RKO (cell line): ENCODE measurements at places on chromosomes 6 and 20.
A peak's percentile ranks its signal among the peaks of the same experiment; 100 is the strongest.

GRCh38 chr6:105204331-105204730 lies 24.5 kb upstream of the POPDC3 start:
- DNase-seq = no peak

- no peak for DNase-seq
These were observed 159.0 kb downstream of the PTPRK start for GRCh38 chr6:128361378-128361777.

- DNase-seq = no peak
These were observed 66.9 kb downstream of the TOX2 start for GRCh38 chr20:43981540-43981939.

DNA sequence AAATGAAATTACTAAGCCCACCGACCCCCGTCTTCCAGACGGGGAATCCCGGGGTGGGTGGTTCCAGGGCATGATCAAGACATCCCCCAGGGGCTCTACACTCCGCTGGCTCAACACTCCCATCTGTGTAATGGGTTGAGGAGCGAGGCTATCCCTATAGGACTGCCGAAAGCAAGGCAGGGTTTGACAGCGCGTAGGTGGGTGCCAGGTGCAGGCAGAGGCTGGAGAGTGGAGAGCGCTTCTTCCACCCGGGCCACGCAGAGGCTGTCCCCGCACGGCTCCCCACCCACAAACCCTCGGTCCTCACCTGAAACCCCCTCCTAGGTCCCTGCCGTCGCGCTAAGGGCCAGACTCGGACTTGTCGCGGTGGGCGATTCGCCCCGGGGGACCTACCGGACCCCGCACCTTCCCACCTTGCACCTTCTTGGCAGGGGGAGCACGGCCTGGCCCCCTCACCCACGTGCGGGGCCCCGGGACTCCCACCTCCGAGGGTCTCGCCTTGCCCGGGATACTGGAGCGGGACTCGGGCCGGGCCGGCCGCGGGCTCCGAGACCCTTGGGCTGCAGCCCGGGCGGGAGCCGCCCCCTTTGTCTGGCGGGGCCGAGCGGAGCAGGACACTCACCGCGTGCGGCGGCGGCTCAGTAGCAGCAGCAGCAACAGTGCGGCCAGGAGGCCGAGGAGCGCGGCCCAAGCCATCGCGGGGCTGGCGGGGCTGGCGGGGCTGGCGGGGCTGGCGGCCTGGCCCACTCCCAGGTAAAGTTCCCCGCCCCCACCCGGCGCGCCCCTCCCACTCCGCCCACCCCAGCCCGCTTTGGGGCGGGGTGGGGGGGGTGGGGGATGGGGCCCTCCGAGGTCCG lies at the start of gene PTGIS:
Gene PTGIS, minus strand, starts transcription at position 717 of the 857 bp plus-strand sequence. Its CDS starts 21 bp downstream, at position 696.
- DNase-seq = no peak

GRCh38 chr6:87698547-87699006 lies 3.5 kb downstream of the AKIRIN2 start:
- DNase-seq = no peak

DNA sequence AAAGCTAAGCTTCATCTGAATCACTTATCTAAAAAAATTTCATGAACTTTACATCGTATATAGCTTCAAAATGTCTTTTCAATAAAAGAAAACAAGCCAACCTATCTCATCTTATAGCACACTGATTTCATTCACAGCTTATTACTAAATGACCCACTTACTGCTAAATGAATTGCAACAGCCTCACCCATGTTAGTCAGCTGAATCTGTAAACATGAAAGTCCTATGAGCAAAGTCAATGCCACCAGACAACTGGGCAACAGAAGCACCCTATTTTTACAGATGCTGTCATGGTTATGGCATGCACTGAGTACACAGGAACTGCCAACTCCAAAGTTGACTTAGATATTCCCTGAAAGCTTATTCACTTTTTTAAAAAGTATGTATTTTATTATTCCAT lies 41.2 kb upstream of the DST start:
- DNase-seq = peak; percentile 44

GRCh38 chr6:94548201-94548600 lies 1029.1 kb upstream of the MANEA start:
- no peak for DNase-seq
